Activated CD4-positive, alpha-beta T cell treated with anti-CD3 and anti-CD28 coated beads, Interleukin-2, amount 10 ng/mL, durations not matched to agents 24 days and 14 days (primary cell): ENCODE measurements at places on chromosomes 7 and 10.

DNA sequence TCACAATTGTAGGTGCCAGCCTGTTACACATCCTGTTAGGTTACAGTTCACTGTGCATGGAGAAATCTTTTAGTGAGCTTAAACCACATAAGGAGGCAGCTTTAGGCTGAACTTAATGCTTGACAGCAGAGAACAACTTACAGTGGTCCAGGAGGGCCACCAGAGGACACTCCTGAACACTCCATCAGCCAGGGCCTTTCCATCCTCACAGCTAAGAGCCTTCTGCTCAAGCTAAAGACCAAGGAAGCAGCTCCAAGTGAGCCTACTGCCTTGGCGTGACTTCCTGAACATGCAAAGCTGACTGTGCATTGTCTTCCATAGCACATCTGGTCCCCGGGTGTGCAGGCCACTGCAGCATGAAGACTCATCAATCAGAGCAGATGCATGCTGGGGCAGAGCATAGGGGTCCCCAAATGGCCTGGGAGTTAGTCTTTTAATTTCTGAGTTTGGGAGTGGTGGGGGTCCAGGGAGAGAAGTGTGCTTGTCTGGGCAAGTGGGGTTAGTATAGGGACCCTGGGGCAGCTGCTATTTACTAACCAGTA lies 105.0 kb downstream of the ZNF248 start:
- DNase-seq = no peak

- DNase-seq = no peak
These were observed 765.9 kb downstream of the TYW1 start for GRCh38 chr7:67762516-67762915.

DNA sequence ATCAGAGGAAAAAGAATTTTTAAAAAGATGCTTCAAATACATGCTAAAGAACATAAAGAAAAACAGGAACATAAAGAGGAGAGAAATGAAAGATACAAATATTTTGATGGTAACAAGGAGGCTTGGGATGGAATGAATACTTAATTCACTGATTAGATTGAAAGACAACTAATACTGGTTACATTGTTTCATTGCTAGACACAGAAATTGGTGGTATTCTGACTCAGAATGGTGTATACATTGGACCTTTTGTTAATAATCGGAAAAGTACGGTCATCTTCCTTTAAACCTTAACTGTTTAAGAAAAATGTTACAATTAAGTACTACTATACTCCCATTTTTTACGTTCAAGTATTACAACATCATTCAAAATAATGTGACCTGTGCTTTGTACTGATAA lies 567.5 kb downstream of the PARD3 start:
- DNase-seq = no peak

DNA sequence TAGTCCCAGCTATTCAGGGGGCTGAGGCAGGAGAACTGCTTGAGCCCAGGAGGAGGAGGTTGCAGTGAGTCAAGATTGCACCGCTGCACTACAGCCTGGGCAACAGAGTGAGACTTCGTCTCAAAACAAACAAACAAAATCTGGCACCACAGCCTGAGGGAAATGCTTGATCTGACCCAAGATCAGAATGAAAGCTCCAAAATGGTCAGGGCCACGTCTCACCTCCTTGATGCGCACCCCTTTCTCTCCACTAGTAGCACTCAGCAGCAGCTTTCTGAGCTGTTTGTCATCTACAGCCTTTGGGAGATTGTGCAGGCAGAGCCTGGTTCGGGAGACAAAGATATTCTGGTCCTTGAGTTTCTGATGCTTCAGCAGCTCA lies 22.7 kb downstream of the RBM28 start:
- no peak for DNase-seq

DNA sequence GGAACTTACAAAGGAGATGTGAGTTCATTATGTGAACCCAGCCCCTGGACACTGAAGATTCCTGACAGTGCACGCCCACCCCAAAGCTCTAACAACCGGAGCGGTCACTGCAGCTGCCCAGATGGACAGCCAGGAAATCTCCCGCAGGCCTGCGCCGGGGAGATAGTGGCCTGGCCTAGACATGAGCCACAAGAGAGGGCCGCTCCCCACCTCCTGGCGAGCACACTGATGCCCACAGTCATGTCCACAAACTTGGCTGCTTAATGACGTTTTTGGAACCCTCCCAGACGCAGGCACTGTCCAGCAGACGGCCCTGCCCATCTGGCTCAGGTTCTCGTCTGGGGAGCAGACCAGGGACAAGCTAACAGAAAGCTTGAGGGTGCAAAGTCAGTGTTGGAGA lies 34.2 kb downstream of the TCERG1L start:
- peak; percentile 23 for DNase-seq

DNA sequence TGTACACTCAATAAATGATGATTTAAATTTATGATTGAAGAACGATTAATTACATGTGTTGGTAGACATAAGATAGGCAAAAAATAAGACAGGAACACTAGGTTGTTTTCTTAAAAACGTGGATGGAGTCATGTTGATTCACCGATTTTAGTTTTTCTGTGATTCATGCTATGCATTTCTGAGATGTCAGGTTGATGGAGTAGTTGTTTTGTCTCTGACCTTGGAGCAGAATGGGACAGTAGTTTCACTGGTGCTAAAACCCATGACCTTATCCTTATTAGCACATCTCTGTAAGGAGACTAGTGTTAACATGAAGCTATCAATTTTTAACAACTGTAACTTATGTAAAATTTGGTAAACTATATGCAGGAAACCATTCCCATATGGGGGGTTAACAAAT lies 611.6 kb upstream of the FZD8 start:
- DNase-seq = no peak

DNA sequence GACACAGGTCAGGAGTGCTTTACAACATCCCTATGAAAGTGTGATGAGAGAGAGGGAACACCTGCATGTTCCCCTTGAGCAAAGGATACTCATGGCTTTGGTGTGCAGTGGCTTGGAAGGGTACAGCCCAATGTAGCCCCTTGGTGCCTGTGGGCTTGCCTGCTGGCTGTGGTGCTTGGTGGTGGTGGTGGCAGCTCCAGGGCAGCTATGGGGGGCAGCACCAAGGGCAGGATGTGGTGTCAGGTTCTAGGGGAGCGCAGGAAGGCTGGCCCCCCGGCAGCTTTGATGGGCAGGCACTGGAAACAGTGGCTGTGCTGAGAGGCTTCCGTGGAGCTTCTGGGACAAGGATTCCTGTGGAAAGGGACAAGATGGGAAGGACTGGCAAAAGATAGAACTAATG lies 464.0 kb upstream of the ZMIZ1 start:
- no peak for DNase-seq

- no peak for DNase-seq
These were observed 9.3 kb downstream of the UNC5B start for GRCh38 chr10:71221586-71222202.

GRCh38 chr7:74658178-74659004 lies 873 bp downstream of the GTF2I start:
- peak; percentile 97 for DNase-seq

DNA sequence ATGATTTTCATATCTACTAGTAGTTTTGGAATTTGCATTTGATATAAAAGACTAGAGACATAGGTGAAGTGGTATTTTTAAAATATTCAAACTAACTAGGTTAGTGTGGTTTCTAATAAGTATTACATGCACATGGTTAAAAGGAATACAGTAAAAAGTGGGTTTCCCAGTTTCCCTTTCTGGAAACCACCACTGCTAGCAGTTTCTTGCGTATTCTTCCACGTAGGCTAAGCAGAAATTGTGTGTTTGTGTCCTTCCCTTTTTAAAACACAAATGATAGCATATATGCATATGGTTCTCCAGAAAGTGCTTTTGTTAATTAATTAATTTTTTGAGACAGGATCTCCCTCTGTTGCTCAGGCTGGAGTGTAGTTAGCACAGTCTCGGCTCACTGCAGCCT lies 15.4 kb downstream of the NRF1 start:
- DNase-seq = no peak

DNA sequence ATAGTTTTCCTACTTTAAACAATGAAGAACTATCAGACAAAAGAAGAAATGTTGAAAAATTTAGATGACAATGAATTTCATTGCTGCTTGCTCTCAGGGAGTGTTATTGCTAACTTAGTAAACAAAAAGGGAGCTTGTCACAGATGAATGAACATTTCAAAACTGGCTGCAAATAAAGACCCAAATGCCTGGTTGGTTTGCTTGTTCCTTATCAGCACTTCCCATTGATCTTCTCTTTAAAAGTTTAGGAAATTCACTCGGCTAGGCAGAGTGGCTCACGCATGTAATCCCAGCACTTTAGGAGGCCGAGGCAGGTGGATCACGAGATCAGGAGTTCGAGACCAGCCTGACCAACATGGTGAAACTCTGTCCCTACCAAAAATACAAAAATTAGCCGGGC lies 167.2 kb downstream of the RAPGEF5 start:
- no peak for DNase-seq

DNA sequence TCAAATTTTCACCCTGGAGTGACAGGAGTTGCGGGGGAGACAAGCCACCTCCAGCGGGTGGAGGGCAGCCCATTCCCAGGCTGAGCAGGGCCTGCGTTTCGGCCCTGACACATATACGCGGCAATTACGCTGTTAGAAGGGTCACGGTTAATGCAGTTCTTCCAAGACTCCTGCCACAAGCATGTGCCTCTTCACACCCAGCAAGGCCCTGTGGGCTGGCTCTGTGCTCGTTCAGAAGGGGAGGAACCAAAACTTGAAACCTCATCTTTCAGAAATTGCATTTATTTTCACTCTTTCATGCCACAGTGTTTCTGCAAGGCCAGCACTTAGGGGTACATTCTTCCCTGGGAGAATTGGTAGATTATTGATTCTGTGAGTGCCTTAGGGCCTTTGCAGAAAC lies 24.7 kb downstream of the LRMDA start:
- no peak for DNase-seq
